ENCODE measurements at places on chromosomes 5 and 9.

- no peak for DNase-seq
Observed at GRCh38 chr5:96468956-96469355, 35.9 kb upstream of the PCSK1 start.

DNA sequence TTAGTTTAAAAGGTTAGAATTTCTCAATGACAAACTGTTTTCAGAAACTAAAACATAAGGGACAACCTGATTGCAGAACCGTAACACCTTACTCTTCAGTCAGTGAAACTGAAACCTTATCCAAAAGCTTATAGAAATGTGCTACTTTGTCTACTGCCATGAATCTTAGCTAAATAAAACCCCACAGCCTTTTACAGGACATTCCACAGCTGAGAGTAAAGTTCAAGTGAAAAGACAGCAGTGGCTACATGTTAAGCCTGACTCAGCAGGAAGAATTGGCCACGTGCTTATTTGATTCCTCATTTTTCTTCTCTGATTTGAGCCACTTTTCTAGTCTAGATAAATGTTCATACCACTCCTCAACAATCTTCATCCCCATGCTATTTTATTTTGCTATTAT, 278.7 kb upstream of the ISL1 start:
- no peak for DNase-seq

DNA sequence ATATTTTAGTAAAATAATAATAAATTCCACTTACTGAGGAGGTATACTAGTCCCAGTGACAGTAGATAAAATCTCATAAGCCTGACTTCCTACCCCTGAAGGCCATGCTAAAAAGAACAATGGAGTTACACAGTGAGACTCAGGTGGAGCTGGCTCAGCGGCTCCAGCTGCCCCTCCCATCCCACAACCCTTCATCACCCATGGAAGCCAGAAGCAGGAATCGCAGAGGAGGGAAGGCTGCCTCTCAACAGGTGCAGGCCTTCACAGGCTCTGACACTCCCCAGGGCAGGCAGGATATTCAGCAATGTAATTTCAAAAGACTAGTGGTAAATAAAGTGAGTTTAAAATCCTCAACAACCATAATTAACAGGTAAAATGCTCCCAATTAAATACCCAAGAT, 67.5 kb downstream of the FANCC start:
- DNase-seq = no peak

- no peak for DNase-seq
Observed at GRCh38 chr9:87395804-87396479, 101.7 kb upstream of the DAPK1 start.

DNA sequence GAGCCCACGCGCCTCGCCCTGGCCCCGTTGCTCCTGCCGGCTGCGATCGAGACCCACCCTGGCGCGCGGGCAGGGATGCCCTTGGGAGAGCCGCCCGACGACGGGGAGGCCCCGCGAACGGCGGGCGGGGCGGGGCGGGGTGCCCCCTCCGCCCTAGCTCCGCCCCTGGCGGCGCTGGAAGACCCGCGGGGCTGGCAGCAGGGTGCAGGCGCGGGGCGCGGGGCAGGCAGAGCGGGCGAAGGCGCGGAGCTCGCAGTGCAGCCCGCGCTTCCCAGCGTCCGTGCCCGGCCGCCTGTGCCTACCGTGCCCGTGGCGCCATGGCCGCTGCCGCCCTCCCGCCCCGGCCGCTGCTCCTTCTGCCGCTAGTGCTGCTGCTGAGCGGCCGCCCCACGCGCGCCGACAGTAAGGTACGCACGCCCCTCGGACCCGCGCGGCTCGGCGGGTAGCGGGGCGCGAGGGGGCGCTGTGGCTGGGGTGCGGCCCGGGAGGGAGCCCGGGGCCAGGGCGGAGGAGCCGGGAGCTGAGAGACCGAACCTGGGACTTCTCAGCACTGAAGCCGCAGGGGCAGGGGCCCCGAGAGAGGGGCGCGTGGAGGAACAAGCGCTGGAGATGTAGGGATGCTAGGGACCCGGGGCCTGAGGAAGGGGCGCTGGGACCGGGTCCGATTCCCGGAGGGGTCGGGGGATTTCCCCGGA, at the start of gene OLFML2A:
TSS of gene OLFML2A (plus strand) at position 180 of the 695 bp plus-strand sequence. CDS start at position 318, 138 bp downstream.
- no peak for DNase-seq

DNA sequence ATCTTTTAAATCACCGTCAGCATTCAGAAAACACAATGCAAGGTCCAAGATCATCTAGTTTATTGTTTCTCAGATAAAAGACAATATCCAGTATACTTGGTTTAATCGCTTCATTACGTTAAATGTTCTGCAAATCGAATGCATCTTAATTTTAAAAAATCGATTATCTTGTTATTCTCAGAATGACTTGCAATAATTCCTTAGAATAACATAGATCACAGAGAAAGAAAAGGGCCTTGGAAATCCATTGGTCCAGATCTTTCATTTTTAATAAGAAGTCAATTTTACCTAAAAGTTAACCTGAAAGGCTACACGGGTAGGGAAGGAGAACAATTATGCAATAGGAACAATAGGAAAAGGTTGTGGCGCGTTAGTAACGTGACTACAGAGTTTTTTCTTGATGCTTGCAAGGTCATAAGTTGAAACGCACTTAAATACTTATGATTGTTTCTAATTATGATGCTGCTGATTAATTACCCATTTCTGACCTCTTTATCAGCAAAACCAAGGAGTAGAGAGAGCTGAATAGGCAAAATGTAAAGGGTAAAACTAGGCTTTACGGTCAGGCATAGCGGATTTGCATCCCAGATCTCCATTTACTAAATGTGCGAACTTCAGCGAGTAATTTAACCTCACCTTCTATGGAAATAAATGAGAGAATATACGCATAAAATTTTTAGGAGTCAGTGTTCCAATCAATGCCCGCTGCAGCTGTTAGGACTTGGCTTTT, 769 bp upstream of the LYRM7 start:
- DNase-seq = no peak

DNA sequence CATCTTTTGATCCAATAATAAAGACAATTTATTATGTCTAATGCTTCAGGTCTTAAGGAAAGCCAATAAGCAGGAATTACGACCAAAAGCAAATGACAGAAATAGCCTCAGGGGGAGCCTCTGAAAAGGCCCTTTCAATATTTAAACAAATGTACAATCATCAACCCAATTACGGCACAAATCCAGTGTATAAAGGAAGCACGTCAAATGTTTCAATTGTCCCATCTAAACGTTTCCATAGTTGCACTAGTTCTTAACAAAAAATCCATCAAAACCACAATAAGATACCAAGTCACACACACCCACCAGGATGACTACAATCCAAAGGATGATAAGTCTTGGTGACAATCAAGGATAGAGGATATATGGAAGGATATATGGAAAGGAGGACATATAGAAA, 41.9 kb downstream of the PSMB7 start:
- no peak for DNase-seq

DNA sequence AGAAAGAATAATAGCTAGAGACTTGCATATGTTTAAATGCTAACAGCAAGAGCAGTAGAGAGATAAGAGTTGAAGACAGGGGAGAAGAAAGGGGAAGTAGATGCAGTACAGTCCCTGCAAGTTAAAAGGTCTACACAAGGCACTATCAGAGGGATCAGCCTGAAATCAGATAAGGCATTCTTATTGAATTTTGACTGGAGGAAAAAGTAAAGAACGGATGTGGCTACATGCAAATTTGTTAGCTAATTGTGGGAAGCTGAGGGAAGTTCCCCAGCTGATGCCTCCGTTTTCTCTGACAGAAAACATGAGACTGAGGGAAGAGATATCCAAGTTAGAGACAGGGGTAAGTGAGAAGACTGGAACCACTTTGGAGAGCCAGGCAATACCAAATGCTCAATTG, 12.9 kb upstream of the RHOBTB3 start:
- DNase-seq = no peak
